GM06990 (cell line): ENCODE measurements at places on chromosomes 7 and 10.

DNA sequence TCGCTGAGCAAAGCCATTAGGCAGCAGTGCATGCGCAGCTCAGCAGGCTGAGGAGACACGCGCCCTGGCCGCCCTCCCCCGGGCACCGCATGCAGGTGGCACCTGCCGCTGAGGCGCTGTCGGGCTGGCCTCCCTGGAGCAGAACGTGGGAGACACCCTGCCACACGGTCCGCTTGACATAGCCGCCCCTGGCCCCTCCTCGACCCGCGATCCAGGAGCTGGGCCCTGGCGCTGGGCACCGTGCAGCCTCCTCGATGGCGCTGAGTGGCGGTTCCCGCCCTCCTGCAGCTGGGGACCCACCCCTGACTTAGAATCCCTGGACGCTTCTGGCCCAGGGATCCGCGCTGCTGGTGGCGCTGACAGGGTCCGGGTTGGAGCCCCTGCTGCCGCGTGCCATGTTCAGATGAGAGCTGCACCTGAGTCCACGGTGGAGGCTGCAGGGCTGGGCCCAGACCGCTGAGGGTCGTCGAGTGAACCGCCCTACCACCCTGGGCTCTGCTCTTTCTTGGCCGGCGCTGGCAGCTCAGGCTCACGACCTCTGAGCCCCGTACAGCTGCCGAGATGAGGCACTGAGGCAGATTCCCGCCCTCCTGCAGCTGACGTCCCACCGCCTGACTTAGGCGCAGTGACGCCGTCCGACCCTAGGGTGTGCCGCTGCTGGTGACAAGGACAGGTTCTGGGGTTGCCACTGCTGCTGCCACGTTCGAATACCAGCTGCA is 116.8 kb downstream of the OR13A1 start:
- no peak for DNase-seq

- peak; percentile 34 for DNase-seq
Measured at GRCh38 chr10:123583639-123584418, 82.3 kb upstream of the GPR26 start.

GRCh38 chr10:1036341-1036791 is 10.7 kb upstream of the IDI2 start:
- peak; percentile 57 for DNase-seq

- DNase-seq, result no peak
Measured at GRCh38 chr7:155298288-155298833, 683 bp downstream of the INSIG1 start.

GRCh38 chr10:24603333-24603732 is 120.4 kb downstream of the ARHGAP21 start:
- DNase-seq, result no peak

DNA sequence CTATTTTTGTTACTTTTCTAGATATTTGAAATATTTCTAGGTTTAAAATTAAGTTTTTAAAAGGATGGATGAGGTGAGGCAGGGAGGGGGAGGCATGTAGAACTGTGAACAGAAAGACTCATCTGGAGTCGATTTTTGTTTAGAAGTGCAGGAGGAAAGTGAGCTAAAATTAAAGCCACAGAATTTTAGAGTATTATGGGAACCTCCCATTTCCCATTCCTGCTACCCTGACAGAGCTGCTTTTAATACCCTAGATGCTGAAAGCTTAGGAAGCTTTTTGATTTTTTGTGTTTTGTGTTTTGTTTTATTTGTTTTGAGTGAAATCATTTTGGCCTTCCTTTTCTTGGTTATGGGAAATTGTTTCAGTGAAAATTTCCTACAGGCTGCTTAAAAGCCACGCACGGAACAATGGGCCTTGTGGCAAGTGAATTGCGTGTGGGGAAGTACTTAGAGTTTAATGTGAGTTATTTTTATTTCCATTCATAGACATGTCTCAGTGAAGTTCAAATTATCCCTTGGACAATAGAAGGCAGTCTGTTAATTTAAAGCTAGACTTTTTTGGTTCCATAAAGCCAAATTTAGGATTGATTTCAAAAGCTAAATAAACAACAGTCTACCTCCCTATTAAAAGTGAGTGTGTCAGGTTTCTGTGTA is 102.0 kb upstream of the HDAC9 start:
- no peak for DNase-seq

- DNase-seq, result no peak
Measured at GRCh38 chr7:104931181-104931781, 82.7 kb upstream of the KMT2E start.

GRCh38 chr10:93346694-93347093 is 135.4 kb downstream of the MYOF start:
- DNase-seq, result no peak

GRCh38 chr10:70879207-70879606 is 9.2 kb downstream of the PCBD1 start:
- DNase-seq, result no peak

DNA sequence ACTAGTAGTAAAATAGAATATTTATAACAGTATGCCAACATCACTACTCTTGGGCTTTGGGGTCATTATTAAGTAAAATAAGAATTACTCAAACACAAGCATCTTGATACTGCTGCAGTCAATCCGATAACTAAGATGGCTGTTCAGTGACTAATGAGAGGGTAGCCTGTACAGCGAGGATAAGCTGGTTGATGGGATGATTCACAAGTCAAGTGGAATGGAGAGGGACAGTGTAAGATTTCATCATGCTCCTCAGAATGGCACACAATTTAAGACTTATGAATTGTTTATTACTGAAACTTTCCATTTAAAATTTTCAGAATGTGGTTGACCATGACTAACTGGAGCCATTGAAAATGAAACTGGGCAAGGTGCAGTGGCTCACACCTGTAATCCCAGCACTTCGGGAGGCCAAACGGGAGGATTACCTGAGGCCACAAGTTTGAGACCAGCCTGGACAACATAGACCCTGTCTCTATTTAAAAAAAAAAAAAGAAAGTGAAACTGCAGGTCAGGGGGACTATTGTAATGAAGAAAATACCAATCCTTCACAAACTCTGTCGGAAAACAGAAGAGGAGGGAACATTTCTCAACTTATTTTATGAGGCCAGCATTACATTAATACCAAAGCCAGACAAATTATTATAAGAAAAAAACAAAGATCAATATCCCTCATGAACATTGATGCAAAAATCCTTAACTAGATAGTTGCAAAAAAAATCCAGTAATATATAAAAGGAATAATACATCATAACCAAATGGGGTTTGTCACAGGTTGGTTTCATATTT is 11.2 kb downstream of the AVL9 start:
- no peak for DNase-seq

DNA sequence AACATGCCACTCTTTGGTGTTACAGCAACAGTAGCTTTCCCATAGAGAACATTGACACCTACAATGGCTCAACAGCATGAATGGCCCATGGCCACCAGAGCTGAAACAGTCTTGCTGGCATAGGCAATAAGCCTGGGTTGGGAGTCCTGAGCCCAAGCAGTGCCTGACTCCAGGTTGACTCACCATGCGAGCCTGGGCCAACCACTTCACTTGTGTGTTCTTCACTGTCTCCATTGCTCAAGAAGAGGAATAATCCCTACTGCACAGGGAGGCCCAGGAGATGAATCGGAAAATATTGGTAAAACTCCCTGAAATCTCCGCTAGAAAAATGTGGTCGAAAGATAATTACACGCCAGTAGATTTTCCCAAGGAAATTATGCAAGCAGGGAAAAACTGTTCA is 89.2 kb upstream of the INHBA start:
- DNase-seq, result no peak
